ENCODE measurements at places on chromosomes 2 and 18.

- no peak for DNase-seq
These were observed 187.5 kb upstream of the DTNA start for GRCh38 chr18:34522603-34523002.

DNA sequence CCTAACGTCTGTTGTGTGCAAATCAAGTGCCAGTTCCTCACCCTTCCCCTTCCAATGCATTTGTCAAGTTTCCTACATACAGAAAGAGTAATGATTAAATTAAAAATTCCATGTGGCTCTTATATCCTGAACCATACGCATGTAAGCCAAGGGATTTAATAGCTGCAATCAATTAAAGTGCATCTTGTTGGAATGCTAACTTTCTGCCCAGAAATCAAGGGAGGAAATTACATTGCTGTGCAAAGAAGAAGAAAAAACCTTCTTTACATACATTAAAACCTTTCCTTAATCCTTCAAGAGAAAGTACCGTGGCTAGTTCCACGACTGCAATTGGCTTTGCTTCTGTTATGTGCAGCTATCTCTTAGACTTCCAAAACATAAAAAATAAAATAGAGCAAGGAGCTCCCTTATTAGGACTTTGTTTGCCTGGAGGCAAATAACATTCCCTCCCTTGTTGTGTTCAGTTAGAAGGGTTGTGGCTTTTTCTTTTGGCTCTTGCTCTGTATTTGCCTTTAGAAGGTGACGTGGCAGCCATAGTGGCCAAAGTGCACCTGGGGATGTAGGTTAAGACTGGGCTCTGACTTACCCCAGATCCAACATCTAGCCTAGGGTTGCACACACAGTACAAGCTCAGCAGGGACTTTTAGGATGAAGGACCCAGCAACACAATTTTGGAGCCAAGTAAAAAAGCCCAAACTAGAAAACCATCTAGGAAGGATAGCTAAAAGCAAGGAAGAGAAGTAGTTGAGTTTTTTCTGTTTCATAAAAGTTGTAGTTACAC, 158.3 kb downstream of the ANTXR1 start:
- no peak for DNase-seq

- no peak for DNase-seq
These were observed 99.6 kb downstream of the KCTD1 start for GRCh38 chr18:26448714-26449159.

DNA sequence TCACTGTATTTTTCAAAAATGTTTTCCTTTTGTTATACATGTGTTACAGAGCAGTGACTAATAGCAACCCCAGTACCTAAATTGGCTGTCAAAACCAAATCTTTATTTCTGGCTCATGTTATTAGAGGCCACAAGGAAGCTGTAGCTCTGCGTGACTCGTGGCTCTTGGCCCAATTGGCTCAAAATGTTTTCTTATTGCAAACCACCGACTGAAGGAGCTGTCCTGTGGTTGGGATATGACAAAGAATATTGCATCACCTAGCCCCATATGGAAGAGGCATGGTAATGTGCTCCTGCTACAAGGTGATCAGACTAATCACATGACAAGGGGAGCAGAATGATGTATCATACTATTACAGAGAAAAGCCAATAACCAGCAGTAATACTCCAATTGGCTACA, 1058.5 kb downstream of the CBLN2 start:
- no peak for DNase-seq

GRCh38 chr2:102790091-102790455, 28.2 kb downstream of the TMEM182 start:
- no peak for DNase-seq

- DNase-seq: no peak
These were observed 149.6 kb downstream of the ESCO1 start for GRCh38 chr18:21450913-21451312.

DNA sequence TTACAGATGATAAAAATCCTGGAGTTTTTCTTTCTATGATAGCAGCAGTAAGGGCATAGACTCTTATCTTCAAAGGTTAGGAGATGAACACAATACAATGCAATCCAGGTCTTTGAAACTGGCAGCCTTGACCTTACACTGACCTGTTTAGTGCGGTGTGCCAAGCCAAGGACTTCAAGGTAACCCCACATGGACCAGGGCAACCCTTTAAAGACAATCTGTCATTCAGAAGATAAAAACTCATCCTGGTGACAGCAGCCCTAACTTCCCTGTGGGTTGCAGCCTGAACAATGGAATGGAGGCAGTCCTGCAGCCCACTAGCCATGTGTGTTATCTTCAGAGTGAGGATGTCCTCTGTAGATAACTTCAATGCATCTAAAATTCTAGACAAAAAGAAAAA, 78.1 kb downstream of the RTTN start:
- DNase-seq: no peak

GRCh38 chr2:191299010-191299409, 53.8 kb downstream of the MYO1B start:
- no peak for DNase-seq

DNA sequence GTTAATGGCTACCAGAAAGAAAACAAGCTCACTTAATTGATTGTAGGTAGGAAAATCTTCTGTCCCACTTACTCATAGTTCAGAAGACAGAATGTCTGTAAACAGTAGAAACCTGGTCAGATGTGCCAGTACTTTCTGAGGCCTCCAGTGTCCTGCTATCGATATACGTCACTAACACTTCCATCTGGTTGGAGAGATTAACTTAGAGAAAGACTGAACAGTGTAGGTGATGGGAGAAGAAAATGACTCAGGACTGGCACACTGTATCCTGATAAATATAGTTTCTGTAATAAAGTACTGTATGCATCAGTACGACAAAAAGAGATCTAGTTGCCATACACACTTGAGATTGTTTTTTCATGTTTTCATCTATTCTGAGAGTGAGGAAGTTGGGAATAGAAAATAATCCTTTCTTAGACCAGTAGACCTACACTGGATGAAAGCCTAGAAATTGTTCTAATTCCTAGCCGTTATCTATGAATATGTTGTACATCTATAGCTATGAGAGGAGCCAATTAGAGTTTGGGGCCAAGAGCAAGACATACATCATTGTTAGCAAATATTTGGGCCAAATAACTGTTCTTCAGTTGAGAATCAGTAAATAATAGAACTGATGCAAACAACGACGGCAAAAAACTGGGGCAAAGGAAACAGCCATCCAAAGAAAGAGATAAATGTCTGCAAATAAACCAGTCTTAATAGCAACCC, 105.9 kb downstream of the NAT8 start:
- no peak for DNase-seq

DNA sequence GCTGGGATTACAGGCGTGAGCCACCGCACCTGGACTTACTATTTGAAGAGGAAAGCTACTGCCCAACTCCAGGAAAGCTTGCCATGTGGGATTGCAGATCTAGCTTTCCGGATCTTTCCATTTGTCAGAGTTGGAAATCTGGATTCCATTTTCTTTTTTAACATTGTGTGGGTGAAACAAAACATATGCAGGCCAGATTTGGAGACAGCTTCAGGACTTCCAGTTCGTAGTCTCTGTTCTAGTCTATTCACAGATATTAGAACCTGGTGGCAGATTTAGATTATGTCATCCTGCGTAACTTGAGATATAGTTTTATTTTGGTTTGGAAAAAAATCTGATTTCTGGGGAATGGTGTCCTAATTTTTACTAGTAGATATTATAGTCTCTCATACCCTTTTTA, 70.5 kb downstream of the ZNF236 start:
- no peak for DNase-seq

DNA sequence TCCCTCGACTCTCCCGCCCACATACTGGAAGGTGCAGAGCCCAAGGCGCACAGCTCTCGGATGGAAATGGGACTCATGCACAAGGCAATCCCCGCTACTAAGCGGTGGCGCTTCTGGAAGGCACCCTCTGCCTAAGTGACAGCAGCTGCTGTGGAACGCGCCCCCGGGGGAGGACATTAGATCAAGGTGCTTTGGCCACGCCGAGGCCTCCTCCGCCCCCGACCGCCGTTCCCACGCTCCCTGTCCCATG, 202 bp downstream of the MCEE start:
- no peak for DNase-seq

DNA sequence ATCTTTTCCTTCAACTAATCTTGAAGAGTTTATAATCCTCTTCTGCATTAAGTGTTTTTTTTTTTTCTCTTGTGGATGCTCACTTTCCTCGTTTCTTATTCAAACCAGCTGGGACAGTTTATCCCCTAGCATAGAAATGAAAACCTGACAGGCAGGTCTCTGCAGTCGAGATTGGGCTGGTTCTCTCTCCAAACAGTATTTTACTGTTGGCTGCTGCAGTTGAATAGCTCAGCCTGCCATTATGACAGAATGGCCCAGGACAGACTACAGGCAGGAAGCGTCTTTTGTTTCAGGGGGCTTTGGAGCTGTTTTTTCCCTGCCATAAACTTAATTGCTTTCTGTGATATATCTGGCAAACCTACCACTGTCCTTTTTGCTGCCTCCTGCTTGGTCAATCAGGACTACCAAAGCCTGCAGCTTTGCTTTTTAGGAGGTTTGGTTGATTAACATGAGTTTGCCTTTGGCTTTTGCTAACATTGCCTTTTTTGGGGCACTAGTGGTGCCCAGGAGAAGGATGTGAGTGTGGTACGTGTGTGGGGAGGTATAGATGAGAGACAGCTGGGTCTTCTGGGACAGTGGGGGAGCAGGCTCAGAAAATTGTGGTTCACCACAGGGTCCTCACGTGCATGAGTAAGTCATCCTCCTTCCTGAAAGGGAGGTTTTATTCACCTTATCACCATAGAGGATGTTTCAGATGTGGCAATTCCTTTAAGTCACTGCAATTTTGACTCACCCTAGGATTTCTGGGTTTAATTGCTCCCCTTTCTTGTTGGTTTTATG, 128.7 kb downstream of the LYPD6B start:
- DNase-seq: no peak

- no peak for DNase-seq
These were observed 833.2 kb upstream of the CHAC2 start for GRCh38 chr2:52934323-52934898.

DNA sequence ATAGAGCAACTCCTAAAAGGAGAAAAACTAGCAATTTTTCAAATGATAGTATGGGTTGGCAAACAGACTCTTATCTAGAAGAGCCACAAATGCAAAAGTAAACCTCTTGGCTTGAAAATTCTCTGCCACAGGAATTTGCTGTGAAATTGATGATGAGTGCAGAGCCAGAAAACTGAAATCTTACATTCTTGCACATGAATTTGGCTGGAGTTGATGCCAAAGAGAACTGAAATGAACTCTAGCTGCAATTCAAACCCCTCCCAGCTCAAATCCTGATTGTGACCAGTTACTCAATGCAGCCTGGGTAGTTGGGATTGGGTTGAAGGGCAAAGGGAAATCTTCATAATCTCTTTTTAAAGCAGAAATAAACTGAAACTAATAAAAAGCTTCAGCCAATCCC, 266.6 kb downstream of the PDE11A start:
- no peak for DNase-seq

- DNase-seq: no peak
These were observed 10.9 kb upstream of the GPR35 start for GRCh38 chr2:240614391-240614790.

DNA sequence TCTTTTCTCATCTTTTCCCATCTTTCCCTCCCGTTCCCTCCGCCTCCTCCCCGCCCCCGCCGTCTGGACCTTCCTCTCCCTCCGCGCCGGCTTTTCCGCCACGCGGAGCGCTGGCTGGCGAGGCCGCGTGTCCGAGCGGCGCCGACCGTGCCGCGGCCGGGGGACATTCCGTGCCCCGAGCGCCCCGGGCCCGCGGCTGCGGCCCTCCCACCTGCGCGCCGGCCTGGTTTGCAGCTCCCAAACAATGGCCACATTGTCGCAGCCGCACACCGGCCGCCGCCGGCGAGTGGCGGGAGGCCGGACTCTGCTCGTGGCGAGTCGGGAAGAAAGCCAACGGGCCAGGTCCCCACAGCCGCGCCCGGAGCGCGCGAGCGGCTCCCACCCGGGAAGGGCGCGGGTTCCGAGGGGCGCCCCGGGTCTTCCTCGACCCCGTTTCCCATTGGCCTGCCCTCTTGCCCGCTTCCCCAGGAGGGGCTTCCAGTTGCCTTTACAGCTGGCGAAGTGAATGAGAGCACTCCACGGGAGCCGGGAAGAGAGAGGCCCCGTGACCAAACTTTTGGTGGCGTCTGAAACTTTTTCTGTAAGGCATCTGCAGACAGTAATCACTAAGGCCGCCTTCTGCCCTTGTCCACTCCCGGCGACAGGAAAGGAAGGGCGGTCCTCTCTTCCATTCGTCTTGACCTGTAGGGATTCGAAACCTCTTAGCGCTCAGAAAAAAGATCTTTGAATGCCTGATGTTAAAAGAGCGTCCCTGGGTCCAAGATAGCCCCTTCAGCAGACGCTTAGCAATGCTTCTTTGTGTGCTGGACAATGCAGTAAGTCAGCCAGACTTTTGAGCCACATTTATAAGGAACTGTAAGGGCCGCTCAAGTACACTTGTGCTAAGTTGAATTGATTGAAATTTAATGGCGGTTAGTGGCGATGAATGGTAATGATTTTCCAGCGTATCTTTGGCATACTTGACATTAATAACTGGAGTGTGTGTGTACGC, 6.2 kb downstream of the GLI2 start:
- no peak for DNase-seq

DNA sequence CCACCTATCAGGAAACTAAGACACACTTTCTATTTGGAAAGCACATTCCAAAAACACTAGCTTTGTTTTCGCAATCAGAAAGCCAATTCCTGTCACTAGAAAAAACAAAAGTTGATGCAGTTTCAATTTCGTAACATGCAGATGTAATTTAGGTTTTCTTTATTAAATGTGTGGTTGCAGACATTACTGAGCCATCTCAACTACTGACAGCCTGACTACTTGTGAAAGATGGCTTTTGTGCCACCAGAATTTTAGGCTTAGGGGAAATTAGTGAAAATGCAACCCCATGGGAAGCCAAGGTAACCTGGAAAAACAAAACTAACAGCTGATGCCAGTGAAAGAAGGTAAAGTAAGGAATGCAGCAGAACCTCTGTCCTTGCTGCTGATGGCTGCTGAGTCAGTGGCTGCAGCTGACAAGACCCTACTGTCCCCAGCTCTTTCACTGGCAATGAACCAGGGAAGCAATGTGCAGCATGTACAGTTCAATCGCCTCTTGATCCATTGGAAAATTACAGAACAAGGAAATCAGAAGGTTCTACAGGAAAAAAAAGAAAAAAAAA, 34.9 kb downstream of the FEZ2 start:
- DNase-seq: no peak

DNA sequence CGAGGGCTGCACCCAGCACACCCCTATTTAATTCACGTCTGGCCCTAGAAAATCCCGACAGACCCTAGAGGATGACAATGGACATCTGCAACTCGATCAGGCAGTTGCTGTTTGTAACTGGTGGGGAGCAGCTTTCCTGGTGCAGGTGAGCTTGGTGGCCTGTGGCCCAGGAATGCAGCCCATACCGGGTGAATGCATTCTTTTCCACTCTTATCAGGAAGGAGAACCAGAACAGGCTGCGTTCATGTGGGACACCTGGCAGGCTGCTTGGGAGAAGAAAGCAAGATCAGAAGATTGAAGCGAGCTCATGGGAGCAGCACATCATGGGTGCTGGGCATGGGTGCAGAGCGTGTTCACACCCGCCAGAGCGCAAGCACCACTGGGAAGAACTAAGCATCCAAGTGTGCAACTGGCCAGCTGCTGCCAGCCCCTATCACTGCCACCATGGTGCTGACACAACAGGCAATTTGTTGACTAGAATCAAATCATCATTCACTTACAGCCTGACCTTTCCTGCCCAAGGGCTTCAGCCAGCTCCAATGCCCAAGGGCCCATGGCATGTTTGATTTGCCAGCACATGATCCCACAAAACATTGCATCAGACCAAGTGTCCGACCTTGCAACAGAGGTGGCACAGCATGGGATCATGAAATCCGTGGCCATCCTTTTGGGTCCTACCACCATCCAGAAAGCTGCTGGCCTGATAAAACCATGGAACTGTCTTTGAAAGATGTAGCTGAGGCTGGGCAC, 241.7 kb upstream of the ID2 start:
- DNase-seq: no peak

GRCh38 chr2:61549546-61549945, 11.4 kb upstream of the XPO1 start:
- DNase-seq: no peak

All from glomerular endothelial cell (primary cell).